ENCODE measurements at places on chromosomes 16 and 17. TPM values are rescaled to one million over a fixed set of nuclear protein-coding genes. Genes with fewer than 3 reads are reported as not detected.

GRCh38 chr17:74211912-74212208 is 1.5 kb upstream of the TTYH2 start:
- DNase-seq, result no peak
- H3K27ac ChIP-seq, result no peak overlapping the region
- peaks cover 57% of the 10 kb centered on the region for H3K27me3 ChIP-seq

DNA sequence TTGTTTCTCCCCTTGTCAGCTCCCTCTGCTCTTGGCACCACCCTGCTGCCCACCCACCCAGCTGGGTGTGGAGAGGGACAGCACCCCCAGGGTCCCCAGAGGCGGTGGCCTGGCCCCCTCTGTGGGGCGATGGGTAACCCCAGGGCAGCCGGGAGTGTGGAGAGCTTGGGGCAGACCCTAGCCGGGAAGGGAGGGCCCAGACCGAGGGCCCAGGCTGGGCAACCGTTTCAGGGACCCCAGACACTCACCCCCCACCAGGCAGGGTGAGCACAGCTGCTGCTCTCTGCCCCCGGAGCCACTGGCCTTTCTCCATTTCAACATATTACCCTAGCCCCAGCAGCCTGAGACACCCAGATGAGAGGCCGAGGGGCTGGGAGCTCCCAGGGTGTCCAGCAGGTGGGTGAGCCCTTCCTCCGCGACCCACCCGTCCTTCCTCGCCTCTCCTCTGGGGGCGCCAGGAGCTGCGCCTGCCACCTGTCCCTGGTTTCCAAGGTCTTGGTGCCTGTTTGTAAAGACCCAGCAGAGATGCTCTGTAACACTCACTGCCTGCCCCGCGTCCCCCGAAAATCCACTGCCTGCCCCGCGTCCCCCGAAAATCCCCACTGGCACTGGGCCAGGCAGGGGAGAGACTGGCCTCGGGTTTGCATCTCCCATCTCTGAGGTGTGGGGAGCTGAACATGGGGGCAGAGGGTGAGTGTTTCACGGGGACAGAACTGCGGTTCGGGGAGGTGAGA is 45.4 kb downstream of the BAHCC1 start:
- H3K4me3 ChIP-seq, result no peak overlapping the region
- no peaks in the 10 kb centered on the region for H3K27me3 ChIP-seq
- no peak overlapping the region for H3K27ac ChIP-seq

The GDPD3 gene
- 13.8 TPM for total RNA-seq

The SLC47A1 gene
- total RNA-seq, result 2.3 TPM

The DNAI2 gene
- not detected for total RNA-seq

The SERPINF2 gene
- total RNA-seq, result 68.6 TPM

GRCh38 chr16:11111856-11112634 is 144.0 kb downstream of the SOCS1 start:
- H3K27me3 ChIP-seq, result no peaks in the 10 kb centered on the region
- DNase-seq, result no peak
- peaks cover 5% of the 10 kb centered on the region for H3K36me3 ChIP-seq
- no peak overlapping the region for H3K27ac ChIP-seq
- peaks cover 7% of the 10 kb centered on the region for H3K4me1 ChIP-seq
- H3K4me3 ChIP-seq, result no peak overlapping the region

GRCh38 chr17:32516940-32517701 is 30.3 kb downstream of the CDK5R1 start:
- no peak overlapping the region for H3K4me3 ChIP-seq
- DNase-seq, result no peak
- peaks cover 16% of the 10 kb centered on the region for H3K4me1 ChIP-seq
- no peaks in the 10 kb centered on the region for H3K27me3 ChIP-seq
- H3K27ac ChIP-seq, result no peak overlapping the region

DNA sequence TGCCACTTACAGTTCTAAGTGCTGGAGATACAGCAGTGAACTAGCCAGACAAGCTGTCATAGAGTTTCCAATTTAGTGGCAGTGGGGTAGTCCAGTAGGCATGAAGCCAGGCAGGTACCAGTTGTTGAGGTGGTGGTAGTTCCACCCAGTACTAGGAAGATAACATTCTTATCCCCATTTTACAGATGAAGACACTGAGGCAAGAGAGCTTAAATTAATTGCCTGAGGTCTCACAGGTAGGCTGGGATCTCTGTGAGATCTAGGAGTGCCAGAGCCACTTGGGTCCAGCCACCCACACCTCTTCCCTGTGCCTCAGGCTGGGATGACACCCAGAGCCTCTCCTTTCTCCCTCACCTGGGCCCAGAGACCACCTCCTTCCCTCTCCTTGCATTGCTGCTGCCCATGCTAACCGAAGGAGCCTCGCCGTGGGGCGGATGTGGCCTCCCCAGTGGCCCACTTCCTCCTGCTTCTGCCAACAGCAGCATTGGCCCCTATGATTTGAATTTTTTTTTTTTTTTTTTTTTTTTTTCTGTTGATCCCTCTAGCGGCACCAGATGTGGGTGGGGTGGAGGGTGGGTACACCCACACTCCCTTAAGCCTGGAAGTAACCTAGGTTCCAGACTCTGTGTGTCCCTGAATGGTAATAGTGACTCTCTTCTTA is 114.0 kb downstream of the PRKCB start:
- H3K27ac ChIP-seq, result no peak overlapping the region
- no peaks in the 10 kb centered on the region for H3K36me3 ChIP-seq
- no peak for DNase-seq
- peaks cover 87% of the 10 kb centered on the region for H3K27me3 ChIP-seq

GRCh38 chr17:82218349-82219075 is 5.9 kb upstream of the CCDC57 start:
- peaks cover 8% of the 10 kb centered on the region for H3K27me3 ChIP-seq
- peaks cover 1% of the 10 kb centered on the region for H3K4me1 ChIP-seq
- H3K4me3 ChIP-seq, result no peak overlapping the region
- no peak overlapping the region for H3K27ac ChIP-seq
- no peaks in the 10 kb centered on the region for H3K36me3 ChIP-seq

The KRTAP4-5 gene
- not detected for total RNA-seq

DNA sequence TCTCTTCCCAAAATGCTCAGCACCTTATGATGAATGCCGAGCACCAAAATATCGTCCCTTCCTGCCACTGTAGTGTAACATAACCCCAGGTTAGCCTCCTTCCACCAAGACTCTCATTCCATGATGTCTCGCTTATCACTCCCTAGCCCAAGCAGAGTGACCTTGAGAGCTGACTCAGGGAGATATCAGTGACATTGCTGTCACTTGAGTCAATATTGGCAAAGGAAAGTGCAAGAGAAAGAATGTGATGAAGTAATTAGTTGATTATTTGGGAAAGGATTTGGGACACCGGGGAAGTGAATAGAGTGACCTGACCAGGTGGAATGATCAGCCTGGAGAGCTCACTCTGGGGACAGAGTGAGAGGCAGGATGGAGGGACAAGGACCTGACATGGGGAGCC is 2.6 kb upstream of the ANKFN1 start:
- no peak for DNase-seq
- H3K4me3 ChIP-seq, result no peak overlapping the region

GRCh38 chr16:85455534-85455933 is 157.6 kb upstream of the GSE1 start:
- peaks cover 28% of the 10 kb centered on the region for H3K27me3 ChIP-seq
- peaks cover 19% of the 10 kb centered on the region for H3K4me1 ChIP-seq
- H3K27ac ChIP-seq, result no peak overlapping the region
- no peaks in the 10 kb centered on the region for H3K36me3 ChIP-seq
- no peak for DNase-seq

DNA sequence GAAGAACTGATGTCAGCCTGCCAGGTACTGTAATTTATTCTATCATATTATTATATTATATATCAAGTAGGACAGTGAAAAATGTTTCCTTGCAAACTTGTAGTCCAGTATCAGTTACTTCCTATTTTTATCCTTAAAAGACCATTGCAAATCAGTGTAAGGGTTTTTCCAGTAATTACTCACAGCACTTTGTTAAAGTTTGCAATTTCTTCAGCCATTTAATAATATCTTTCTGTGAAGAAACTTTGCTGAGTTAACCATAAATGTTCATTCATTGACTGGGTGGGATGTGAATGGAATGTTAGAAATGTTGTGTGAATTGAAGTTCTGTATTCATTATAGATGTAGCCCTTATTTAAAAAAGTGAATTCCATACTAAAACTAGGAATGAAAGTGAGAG is 26.7 kb downstream of the HAPSTR1 start:
- peaks cover 33% of the 10 kb centered on the region for H3K36me3 ChIP-seq
- H3K27me3 ChIP-seq, result no peaks in the 10 kb centered on the region
- DNase-seq, result no peak
- peaks cover 17% of the 10 kb centered on the region for H3K4me1 ChIP-seq

DNA sequence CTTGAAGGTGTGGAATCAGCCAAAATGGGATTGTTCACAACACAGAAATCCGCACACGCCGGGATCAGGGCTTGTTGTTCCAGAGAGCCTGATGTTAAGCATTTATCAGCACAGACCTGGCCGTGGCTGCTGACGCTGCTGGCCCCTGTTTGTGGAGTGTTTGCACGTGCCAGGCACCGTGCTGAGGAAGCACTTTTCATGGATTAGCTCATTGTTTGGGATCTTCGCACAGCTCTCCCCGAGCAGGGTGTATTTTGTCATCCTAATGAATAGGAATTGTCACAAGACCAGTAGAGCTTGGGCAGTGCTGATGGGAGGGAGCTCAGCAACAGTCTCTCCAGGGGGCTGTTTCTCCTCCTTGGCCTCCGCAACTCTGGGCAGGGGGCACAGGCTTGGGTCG is 160.4 kb upstream of the PLCG2 start:
- peaks cover 5% of the 10 kb centered on the region for H3K4me1 ChIP-seq
- DNase-seq, result no peak

- no peak overlapping the region for H3K4me3 ChIP-seq
- no peak for DNase-seq
- peaks cover 1% of the 10 kb centered on the region for H3K36me3 ChIP-seq
- no peak overlapping the region for H3K27ac ChIP-seq
- H3K27me3 ChIP-seq, result no peaks in the 10 kb centered on the region
Observed at GRCh38 chr17:68732301-68732749, 131.2 kb upstream of the FAM20A start.

The CMTM4 gene
- total RNA-seq, result 80.9 TPM

The CCL1 gene
- not detected for total RNA-seq

- DNase-seq, result no peak
- no peaks in the 10 kb centered on the region for H3K27me3 ChIP-seq
- H3K36me3 ChIP-seq, result peaks cover 20% of the 10 kb centered on the region
- no peak overlapping the region for H3K27ac ChIP-seq
- H3K4me3 ChIP-seq, result no peak overlapping the region
Observed at GRCh38 chr17:80377798-80378197, 37.2 kb upstream of the ENDOV start.

The SLC5A11 gene
- total RNA-seq, result not detected

DNA sequence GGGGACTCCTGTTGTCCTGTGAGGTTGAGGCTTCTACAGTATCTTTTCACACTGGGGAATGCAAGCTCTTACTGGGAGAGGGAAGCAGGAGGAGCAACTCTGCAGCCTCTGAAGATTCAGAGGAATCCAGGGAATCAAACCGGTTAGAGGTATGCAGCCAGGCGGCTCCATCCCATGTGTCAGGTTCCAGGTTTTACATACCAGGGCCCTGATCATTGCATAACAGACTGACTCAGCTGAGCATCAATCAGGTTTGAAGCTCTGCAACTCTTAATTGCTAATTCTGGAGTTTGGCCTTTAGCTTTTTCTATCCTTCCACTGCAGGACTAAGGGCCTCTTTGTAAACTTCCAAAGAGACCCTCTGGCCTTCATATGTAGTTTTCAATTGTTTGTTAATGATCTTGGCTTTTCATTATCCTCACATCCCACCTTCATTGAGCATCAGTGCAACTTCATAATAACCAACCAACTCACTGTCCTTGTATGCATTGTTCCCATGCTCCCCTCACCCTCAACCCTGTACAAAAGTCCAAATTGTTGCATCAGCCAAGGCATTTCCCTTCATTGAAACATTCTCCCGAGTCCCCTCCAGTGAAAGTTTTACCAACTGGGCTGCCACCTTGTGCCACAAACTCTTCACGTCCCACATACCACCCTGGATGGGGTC is 59.7 kb upstream of the DHX40 start:
- H3K4me3 ChIP-seq, result no peak overlapping the region
- H3K27me3 ChIP-seq, result no peaks in the 10 kb centered on the region
- H3K4me1 ChIP-seq, result peaks cover 2% of the 10 kb centered on the region

GRCh38 chr16:81210807-81211206 is 27.7 kb upstream of the BCO1 start:
- H3K4me3 ChIP-seq, result no peak overlapping the region
- H3K4me1 ChIP-seq, result no peaks in the 10 kb centered on the region
- DNase-seq, result no peak
- peaks cover 41% of the 10 kb centered on the region for H3K27me3 ChIP-seq
- H3K36me3 ChIP-seq, result no peaks in the 10 kb centered on the region

GRCh38 chr17:16909472-16910246 is 62.3 kb downstream of the TNFRSF13B start:
- no peak overlapping the region for H3K27ac ChIP-seq
- H3K27me3 ChIP-seq, result peaks cover 19% of the 10 kb centered on the region
- H3K4me3 ChIP-seq, result no peak overlapping the region
- no peaks in the 10 kb centered on the region for H3K36me3 ChIP-seq

The PRAC1 gene
- not detected for total RNA-seq

The KAT7 gene
- total RNA-seq, result 67.9 TPM

- DNase-seq, result no peak
- H3K4me1 ChIP-seq, result peaks cover 32% of the 10 kb centered on the region
- H3K36me3 ChIP-seq, result no peaks in the 10 kb centered on the region
- peak overlapping the region; percentile 71 for H3K27ac ChIP-seq
- H3K27me3 ChIP-seq, result peaks cover 4% of the 10 kb centered on the region
Observed at GRCh38 chr17:74875977-74876593, 3.3 kb upstream of the FDXR start.

The MAP2K6 gene
- total RNA-seq, result 44.3 TPM

The LAT gene
- 8.0 TPM for total RNA-seq

DNA sequence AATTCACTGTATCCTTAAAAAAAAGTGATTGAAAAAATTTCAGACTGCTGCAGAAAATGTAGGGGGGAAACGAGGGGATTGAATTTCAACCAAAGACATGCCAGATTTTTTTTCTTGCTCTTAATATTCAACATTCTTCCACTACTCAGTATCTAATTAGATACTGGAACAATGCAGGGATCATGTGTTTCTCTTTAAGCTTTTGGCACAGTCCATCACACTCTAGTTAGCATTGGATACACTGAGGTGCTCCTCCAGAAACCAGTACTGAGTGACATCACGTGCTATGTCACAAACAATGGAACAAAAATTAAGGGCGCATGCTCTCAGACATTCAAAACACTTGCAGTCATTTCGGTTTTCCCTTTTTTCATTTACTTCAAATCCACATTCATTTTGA is 298.6 kb upstream of the PSMD7 start:
- H3K36me3 ChIP-seq, result no peaks in the 10 kb centered on the region
- H3K27me3 ChIP-seq, result no peaks in the 10 kb centered on the region
- H3K27ac ChIP-seq, result no peak overlapping the region
- DNase-seq, result no peak
- no peaks in the 10 kb centered on the region for H3K4me1 ChIP-seq

The TBC1D3 gene
- total RNA-seq, result not detected

The TEX14 gene
- total RNA-seq, result 0.22 TPM

All from progenitor cell of endocrine pancreas (in vitro differentiated cells).